ENCODE measurements at places on chromosomes 5 and 9.

DNA sequence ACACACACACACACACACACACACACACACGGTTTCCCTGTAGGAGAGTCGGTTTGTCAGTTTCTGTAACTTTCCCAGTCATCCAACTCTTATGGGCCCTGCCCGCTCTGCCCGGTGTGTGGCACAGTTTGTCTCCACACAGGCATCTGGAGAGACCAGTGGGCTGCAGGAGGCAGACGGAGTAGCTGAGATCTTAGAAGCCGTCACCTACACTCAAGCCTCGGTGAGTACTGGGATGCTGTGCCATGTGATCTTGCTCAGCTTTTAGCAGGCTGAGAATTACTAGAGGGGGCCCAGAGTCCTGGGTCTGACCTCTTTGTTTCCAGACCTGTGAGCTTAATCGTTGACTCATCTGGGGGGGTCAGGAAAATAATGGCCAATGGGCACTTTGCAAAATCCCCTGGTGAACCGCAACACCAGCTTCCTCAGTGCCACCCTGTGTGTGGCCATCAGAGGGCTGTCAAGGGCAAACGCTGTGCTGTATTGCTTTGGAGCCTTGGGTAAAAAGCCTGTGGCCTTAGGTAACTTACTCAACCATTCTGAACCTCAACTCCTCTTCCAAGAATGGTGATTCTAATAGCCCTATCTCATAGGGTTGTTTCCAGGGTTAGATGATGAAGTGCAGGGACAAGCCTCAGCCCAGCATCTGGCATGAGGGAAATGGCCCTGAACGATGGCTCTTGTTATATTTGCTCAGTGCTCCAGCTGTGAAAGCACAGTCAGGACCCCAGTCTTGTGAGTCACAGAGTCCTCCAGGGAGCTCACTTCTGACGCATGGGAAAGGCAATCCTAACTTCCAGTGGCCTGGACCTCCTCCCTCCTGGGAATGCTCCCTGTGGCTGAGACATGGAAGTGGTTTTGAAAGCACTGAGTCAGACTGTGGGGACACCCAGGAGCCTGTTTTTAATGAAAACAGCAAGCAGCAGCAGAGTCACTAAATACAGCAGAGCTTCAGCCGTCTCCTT, 45.6 kb downstream of the COL15A1 start:
- DNase-seq, result peak; percentile 89

DNA sequence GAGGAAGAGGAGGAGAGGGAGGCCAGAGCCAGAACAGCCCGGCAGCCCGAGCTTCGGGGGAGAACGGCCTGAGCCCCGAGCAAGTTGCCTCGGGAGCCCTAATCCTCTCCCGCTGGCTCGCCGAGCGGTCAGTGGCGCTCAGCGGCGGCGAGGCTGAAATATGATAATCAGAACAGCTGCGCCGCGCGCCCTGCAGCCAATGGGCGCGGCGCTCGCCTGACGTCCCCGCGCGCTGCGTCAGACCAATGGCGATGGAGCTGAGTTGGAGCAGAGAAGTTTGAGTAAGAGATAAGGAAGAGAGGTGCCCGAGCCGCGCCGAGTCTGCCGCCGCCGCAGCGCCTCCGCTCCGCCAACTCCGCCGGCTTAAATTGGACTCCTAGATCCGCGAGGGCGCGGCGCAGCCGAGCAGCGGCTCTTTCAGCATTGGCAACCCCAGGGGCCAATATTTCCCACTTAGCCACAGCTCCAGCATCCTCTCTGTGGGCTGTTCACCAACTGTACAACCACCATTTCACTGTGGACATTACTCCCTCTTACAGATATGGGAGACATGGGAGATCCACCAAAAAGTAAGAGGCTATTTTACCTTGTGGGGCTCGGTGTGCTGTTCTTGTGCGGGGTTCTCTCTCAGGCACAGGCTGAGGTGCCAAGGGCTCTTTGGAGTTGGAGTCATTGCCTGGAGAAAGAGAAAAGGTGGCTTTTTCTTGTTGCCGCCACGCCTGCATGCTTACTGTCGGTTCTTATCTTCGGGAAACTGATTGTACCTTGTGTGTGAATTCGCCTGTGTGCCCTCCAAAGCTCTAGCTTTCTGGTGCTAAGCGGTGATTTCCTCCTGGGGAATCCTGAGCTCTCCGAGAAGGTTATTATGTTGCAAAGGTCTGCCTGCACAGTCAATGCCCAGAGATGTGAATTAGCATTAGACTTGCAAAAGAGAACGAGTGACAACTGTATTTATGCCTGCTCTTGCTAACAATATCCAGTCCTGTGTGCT, at the start of gene ISL1:
TSS of gene ISL1 (plus strand) at position 318 of the 991 bp plus-strand sequence. CDS start at position 542, 224 bp downstream.
- DNase-seq, result no peak

- DNase-seq, result no peak
These were observed 8.5 kb downstream of the EXOSC3 start for GRCh38 chr9:37776328-37776727.

- no peak for DNase-seq
These were observed 16.3 kb upstream of the NPR2 start for GRCh38 chr9:35774907-35775635.

DNA sequence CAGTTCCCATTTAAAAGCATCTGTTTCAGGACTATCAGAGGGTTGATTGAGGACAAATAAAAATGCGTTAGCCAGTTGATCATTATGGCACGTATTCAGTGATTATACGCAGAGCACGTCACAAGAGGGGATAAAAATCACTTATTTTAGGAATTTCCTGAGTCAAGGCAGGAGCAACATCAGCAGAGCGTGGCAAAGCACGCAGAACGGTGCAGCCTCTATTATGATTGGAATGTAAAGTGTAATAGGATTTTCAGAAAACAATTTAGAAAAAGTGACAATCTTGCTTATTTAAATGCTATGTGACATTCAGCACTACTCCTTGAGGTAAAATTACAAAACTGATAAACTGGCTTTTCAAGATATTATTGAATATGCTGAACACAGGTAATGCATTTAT, 413.6 kb upstream of the DAP start:
- no peak for DNase-seq

DNA sequence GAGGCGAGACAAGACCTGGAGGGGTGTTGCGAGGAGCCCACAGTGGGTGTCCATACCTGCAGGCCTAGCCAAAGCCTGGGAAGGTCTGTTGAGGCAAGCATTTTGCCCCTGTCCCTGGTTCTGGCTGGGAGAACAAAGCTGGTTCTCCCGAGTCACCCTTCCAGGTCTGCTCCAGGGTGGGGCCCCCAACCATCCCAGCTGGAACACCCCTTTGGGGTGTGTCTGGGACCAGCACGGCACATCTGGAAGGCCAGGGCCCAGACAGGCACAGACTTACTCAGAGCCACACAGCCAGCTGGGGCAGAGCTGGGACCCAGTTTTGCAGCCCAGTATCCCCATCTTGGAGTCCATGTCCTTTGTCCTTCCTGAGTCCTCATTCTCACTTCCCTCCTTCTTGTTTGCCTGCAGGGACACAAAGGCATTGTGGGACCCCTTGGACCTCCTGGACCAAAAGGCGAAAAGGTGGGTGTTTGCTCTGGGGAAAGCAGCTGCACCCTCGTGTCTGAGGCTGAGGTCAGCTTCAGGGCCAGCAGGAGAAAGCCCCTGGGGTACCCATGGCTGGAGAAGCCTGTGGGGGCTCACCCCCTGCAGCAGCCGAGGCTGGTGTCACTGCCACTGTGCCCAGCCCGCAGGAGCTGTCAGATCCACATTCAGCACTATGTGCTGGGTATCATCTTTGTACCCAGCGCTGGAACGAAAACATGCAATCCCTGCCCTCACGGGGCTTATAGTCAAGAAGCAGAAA, 38.4 kb upstream of the ORM1 start:
- DNase-seq, result no peak

GRCh38 chr9:136588663-136589464, 43.0 kb upstream of the NOTCH1 start:
- no peak for DNase-seq

- DNase-seq, result no peak
These were observed 244.5 kb upstream of the VLDLR start for GRCh38 chr9:2377117-2377516.

All from heart right ventricle (tissue), 16 donors.